ENCODE measurements at places on chromosomes 16 and 17.

GRCh38 chr16:30131869-30132475 lies 9.0 kb upstream of the MAPK3 start:
- DNase-seq: peak; percentile 50

DNA sequence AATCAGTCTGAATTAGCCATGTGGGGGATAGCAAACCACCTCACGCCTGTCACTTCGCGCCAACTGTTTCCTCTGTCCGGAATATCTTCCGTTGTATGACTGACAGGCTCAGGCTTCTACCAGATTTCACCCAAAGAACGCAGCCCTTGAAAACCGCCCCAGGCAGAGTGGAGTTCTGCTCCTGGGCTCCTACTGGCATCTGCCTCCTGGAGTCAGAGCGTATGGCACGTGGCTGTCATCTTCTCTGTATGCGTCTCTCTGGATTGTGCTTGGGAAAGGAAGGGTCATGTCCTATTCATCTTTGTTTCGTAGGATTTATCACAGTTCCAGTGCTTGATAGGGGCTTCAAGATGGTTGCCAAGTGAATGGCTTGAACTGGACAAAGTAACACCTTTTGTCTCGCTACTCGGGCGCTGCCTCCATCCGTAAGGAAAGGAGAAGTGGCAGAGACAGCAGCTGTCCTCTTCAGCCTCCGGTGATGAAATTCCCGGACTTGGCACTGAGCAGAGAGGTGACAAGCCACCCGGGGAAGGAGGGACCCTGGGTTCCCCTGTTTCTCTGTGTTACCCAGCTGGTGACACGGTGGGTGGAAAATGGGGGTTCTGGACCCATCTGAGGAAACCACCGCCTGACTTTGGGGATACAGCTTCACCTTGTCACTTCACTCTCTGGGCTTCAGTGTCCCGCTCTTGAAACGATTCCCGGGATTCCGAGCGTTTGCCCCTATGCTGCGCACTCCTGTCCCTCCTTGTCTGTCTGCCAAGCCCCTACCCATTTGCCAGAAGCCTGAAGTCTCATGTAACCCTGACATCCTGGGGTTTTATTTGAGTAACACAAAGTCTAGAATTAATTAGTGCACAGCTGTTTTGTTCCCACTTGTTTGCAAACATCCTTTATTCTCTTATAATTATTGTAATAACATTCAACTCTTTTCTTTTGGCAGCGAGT lies 13.9 kb downstream of the KIAA0513 start:
- DNase-seq: peak; percentile 30

DNA sequence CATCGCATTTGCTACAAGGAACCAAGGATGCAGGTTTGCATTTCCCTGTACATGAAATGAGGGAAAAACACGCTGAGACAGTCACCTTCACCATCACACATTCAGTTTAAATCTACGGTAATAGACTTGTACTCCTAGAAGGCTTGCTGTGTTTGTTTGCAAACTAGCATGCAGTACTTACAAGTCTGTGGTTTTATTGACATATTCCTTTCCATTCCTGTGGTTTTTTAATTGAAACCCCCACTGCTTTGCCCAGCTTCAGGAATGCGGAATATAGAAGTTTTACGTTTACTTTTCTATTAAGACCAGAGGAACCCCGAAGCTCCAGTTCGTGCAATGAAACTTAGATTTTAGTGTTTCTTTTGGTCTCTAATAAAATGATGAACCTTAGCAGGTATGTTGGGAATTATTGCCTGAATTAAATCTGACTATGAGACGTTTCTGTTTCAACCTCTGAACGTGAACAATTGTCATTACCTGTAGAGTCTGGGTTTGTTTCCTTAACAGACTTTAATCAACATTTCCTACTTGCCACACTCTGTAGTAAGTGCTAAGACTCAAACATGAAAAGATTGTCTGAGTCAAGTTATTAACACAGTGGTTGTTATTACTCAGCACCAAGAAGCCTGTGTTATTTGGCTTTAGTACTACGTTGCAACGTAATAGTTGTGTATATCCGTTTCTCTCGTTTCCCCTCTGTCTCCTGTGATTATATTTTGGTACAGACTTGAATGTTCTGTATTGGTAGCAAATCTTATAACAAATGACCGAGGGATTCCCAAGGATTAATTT lies 793.3 kb upstream of the GOT2 start:
- no peak for DNase-seq

DNA sequence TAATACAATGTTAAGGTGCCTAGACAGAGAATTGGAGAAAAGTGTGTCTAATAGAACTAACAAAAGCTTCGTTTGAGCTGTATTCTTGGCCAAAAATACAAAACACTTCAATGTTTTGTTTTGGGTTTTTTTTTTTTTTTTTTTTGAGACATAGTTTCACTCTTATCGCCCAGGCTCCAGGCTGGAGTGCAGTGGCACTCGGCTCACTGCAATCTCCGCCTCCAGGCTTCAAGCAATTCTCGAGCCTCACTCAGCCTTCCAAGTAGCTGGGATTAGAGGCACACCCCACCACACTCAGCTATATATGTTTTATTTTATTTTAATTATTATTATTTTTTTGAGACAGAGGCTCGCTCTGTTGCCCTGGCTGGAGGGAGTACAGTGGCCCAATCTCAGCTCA lies 38.3 kb upstream of the CARMIL2 start:
- DNase-seq: no peak

GRCh38 chr17:43327421-43327820 lies 71.4 kb upstream of the ARL4D start:
- DNase-seq: no peak

DNA sequence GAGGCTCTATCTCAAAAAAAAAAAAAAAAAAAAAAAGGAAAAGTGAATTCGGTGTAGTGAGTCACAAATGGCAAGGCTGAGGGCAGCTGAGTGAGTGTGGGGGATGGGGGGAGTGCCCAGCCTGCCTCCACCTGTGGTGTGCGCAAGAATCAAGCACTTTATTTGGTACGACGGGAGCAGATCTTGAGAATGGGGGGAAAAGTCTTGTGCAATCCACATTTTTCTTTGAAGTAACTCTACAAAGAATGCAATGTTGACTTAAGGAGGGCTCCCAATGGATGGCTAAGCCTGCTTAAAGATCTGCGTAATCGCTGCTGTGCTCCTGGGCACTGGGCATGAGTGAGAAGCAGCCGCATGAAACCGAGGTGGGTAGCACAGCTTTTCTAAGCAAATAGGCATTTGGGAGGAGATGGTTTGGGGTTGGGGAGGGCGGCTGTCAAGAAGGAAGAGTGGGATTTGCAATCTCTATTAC lies 28.2 kb downstream of the ATP2C2 start:
- DNase-seq: no peak

DNA sequence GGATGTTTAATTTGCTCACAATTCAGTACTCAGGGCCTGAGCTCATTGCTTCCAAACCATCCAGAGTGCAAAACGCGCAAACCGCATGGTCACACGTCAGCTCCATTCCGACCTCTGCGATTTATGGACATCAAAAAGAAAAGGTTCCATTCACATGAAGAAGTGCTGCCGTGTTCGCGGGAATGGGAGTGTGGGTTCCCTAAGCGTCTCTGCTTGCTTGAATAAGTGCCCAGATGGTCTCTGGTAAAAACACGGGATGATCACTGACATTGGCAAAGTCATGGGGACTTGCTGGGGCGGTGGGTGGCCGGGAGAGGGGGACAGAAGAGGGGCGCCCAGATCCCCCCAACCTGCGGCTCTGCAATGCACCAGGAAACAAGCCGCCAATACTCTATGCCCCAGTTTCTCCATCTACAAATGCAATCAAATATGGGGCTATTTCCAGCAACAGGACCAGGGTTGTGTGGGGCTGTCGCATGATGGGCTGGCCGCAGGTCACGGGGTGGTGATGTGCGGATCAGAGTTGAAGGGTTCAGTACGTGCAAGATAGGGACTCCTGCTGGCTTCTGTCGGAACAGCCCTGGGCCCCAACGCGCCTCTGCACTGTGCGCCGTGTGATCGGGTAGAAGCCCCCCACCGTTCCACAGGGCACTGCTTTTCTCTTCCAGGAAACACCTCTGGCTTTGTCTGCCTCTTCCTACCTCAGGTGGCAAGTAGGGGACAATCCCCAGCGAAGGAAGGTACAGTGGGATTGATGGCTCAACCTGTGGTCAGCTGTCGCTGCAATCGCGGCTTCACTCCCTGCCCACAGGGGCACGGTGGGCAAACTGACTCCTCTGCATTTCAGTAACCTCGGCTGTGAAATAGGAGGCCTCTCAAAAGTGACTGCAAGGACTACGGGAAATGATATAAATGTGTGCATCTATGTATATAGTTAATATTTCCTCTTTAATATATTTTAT lies 11.2 kb downstream of the FOXF1 start:
- DNase-seq: no peak

DNA sequence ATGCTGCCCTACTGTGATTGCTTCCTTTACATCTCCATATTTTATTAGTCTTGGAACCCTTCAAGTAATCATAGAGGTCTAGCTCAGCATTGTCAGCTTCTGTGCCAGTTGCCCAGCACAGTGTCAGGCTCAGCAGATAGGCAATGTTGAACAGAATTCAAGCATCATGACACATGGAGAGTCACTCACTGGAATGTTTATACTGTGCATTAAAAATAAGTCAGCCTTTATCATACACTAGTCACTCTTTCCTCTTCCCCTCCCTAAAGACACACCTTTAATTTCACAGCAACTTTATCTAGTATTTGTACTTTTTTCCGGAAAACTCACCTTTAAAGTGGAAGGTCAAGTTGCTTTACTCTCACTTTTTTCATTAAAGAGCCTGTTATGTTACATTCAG lies 253.8 kb upstream of the CDH11 start:
- DNase-seq: no peak

GRCh38 chr16:11964761-11965551 lies at the start of gene TNFRSF17:
TNFRSF17 (plus strand) TSS chr16:11965210; CDS start chr16:11965325, 115 bp downstream.
- no peak for DNase-seq

DNA sequence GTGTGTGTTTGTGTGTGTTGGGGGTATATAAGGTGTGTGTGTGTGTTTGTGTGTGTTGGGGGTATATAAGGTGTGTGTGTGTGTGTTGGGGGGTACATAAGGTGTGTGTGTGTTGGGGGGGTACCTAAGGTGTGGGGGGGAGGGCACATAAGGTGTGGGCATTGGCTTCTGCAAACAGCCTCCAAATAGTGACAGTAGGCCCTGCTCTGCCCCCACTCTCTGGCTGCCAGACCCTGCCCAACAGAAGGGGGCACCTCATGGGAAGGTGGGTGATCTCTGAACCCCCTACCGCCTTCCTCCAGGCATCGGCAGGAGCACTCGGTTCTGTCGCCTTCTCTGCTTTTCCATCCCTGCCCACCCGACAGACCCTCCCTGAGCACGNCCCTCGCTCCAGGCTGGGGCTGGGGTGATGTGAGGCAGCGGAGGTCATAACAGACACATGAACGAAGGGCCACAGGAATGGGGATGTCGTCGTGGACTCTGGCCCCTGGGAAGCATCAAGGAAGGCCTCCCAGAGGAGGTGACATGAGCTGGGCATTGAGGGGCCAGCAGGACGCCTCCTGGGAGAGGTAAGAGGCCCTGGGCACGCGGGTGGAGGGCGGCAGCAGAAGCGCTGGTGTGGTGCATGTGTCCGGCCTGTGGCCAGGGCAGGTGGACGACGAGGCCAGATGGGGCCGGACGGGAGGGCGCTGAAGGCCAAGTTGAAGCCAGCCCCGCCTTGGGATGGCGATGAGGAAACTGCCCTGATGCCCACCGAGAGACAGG lies 136.6 kb upstream of the RPH3AL start:
- DNase-seq: no peak

DNA sequence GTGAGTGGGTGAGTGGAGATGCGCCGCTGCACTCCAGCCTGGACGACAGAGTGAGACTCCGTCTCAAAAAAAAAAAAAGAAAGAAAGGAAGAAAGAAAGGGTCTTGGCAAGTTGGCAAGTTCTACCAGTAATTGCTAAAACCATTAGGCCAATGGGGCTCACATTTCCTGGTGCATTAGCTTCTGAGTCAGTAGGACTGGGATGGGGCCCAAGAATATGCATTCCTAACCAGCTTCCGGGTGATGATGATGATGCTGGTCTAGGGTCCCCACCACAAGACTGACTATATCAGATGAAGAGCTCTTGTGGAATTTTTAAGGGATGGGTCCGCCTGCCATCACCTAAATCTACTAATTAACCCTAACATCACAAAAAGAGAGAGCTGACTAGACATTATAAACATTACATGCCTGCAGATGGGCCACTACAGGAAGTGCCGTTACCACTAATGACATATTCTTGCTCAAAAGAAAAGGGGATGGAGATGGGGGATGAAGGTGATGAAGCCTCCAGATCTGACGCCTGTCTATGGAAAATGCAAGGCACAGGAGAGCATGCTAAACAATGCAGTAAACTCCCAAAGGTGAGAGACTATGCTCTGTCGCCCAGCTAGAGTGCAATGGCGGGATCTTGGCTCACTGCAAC lies 13.1 kb downstream of the MYH11 start:
- no peak for DNase-seq

DNA sequence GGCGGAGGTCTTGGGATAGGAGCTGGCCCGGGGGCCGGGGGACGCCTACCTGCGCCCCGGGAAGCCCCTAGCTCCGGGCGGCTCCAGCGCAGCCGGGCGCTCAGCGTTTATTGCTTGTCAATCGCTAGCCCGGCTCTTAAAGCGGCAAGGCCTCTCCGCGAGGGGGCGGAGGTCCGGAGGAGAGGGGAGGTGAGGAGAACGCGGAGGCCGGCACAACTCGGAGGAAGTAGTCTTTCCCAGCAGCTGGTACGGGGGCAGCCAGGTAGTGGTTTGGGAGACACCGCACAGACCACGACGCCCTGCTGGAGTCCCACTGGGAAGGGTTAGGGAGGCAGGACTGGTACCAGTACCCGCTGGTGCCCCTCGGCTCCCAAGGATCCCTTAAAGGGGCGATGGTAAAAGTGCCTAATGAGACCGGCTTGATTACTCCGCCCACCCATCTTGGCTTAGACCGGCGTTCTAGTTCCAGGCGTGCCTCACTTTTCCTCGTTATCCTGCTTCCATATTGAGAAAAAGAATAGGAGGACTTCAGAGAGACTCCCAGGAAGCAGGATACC lies at the start of gene MPP2:
TSS of gene MPP2 (minus strand) at position 112 of the 557 bp plus-strand sequence. CDS start 3,076 bp downstream, outside the sequence.
- peak; percentile 72 for DNase-seq

GRCh38 chr16:72286936-72287620 lies 115.1 kb upstream of the PMFBP1 start:
- DNase-seq: no peak

DNA sequence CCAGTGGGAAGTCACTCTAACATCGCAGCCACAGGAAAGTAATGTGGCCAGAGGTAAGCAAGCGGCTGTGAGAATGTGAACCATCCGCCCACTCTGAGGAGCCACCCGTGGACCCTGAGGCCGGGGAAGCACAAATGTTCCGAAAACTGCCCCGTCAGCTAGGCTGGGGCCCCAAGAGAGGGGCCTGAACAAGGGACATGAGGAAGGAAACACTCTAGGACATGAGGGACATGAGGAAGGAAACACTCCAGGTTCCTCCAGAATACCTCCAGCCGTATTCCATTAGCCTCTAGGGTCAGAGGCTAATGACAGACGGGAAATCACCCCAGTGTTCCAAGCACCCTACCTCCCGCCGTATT lies 317 bp downstream of the TEFM start:
- no peak for DNase-seq
